ENCODE measurements at places on chromosomes 3 and 15.

GRCh38 chr3:168884353-168884903 lies 779.1 kb downstream of the MECOM start:
- DNase-seq = no peak

DNA sequence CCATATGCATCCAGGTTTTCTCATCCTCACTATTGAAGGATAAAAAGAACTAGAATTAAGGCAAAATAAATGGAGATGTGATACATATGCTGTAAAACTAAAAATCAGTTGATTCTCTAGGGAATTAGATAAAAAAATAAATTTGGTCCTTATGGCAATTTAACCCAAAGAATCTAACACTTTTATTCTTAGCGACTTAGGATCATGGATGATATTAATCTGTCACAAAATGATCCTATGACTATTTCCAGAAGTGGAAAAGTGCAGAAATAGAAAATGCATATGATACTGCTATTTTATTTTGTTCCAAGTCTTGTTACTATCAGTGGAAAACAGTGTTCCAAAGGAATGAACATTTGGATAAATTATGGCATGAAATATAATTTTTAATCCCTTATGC lies 746.3 kb downstream of the ROBO2 start:
- no peak for DNase-seq

DNA sequence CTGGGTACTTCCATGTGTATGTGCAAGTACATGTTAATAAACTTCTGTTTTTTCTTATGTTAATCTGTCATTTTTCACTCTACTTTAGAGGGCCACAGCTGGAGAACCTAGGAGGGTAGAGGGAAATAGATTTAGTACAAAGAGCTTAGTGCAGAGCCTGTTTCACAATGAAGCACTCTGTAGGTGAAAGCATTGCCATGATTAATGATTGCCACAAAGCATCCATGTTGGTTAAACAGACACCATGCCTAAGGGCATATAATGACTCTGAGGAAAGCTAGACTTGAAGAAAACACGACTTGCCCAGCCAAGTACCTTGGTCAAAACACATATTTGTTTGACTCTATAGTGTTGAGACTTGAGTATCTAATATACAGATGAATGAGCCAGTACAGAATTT lies 338.4 kb downstream of the FHIT start:
- DNase-seq = no peak

DNA sequence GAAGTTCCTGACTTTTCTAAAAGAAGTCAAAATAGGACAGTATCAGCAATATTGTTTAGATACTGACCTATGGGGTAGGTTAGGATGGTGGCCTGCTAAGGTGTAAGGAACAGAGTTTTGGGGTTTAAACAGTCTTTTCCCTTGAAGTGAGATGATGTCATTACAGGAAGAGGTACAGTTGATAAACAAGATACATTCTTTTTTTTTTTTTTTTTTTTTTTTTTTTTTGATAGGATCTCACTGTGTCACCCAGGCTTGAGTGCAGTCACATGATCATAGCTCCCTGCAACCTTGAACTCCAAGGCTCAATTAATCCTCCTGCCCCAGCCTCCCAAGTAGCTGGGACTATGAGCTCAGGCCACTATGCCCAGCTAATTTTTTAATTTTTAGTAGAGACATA lies 33.3 kb downstream of the SLC25A36 start:
- no peak for DNase-seq

- no peak for DNase-seq
Measured at GRCh38 chr3:122074621-122075265, 19.6 kb downstream of the CD86 start.

GRCh38 chr3:162224746-162225145 lies 728.1 kb downstream of the OTOL1 start:
- no peak for DNase-seq

DNA sequence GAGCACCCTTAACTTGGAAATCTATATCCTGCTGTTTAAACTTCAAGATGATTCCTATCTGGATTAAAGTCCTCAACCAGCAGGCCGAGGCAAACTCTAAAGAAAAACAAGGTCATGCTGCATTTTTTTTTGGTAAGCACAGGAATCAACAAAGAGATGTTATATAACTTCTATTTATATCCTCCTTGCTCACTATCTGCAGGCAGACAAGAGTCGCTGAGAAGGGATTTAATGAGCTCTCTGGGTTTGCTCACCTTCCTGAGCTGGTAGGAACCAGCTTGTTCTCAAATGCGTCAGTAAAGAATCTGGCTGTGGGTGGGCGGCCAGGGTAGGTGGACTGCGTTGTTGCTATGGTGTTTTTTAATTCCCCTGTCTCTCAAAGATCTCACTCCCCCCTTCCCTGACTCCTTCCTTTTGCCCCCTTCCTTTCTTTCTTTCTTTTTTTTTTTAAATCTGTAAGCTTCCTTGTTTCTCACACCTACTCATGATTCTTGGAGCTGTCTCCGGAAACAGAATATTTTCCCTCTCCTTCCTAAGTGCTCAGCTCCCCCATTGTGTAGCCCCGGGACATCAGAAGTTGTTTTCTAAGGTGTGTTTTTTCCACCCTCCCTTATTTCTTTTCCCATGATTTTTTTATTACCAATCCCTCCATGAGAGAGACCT lies 228.8 kb upstream of the BHLHE40 start:
- no peak for DNase-seq

DNA sequence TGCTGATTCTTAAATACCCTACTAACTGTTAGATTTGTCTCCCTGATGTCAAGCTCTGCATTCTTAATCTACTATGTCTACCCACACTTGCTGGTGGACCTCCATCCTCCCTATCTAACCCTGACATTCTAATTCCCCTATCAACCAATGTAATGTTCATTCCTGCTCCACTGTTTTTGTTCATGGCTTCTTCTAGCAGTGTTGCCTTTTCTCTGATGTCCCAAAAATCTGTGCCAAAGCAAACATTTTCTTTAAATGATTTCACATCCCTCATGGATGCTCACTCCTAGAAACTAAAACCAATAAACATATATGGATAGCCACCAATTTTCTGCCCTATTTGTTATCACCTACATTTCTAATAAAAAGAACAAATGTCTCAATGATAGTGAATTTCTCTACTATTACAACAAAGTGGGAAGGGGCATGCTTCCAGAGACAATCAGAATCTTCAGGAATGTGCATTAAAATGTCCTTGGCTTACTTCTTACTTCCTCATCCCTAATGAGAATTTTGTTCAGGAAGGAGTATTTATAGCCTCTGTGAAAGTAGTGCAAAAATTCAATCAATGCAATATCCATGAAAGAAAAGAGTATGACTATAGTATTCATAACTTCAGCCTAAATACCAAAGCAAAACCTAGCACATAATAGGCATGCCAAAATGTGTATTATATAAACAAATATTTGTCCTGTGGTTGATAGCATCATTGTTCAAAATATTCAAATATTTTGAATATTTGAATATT lies 273.3 kb downstream of the ZNF385D start:
- DNase-seq = no peak

DNA sequence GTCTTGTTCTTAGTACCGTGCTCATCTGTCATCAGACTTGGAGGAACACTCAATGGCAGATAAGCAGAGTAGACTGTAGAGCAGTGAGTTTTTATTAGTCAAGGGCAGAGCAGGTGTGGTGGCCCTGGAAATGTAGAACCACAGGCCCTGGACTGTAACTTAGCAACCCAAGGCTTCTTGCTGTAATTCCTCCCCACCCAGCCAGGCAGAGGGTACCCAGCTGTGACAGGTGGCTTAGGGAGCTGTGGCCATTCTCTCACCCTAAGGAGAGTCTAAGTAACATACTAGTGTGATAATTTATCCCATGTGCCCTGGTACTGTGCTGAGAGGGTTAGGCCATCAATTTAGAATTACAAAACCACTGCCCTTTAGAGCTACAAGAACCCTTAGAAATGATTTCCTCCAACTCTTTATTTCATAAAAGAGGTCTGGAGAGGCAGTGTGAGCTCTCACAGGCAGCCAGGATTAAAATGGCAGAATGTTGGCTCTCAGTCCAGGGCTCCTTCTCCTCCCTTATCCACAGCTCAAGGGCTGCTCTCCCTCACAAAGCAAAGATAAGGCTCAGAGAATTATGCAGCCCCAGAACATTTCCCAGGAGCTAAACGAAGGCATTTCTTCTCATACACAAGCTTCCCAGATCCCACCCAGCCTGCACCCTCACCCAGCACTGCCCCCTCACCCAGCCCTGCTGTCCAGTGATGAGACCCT lies 3.0 kb downstream of the POMGNT2 start:
- no peak for DNase-seq

- DNase-seq = no peak
Measured at GRCh38 chr3:177647341-177647740, 450.1 kb upstream of the TBL1XR1 start.

DNA sequence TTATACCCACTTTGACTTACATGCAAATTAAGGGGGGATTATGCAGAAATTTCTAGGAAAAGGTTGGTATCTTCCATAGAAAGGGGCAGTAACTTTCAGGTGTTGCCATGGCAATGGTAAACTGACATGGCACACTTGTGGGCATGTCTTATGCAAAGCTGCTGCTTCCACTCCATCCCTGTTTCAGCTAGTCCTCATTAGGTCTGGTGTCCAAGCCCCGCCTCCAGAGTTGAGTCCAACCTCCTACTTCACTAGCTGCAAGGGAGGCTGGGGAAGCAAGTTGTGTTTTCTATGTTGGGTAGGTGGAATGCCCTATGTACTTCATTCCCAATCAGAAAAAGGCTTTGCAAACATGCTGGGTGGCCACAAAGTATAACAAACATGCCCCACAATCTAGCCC lies 14.7 kb upstream of the KLHL40 start:
- DNase-seq = peak; percentile 45

GRCh38 chr3:181917027-181917426 lies 205.3 kb downstream of the SOX2 start:
- DNase-seq = no peak

GRCh38 chr15:29749365-29750086 lies 72.7 kb downstream of the TJP1 start:
- DNase-seq = no peak

DNA sequence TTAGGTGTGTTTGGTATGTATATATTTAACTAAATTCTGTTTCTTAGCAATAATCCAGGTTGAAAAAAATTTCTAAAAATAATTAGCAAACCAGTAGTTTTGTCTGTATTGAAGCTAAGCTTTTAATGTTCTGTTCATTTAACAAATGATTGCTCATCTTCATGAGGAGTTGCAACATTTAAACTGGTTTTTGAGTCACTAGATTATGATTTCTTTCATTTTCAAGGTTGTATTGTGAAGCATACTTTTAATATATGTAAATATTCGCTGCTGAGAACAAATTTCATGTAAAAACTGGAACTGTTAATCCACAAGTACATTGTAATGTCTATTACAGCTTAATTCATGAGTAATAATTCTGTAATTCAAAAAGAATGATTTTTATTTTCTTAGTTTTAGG lies 192.7 kb downstream of the MBNL1 start:
- DNase-seq = no peak

DNA sequence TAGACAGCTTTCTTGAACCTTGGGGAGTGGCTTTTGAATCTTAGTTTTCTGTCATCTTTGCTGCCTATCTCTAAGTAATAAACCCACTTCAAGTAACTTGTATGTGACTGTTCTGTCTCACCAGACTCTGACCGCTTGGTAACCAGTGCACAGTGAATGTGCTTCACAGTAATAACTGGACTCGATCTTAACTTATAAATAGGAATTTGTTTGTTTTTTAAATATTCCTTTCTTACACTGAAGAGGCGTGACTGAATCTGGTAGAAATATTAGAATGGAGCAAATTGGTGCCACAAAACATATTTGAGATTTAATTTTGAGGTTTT lies 318.0 kb downstream of the GBE1 start:
- DNase-seq = no peak

DNA sequence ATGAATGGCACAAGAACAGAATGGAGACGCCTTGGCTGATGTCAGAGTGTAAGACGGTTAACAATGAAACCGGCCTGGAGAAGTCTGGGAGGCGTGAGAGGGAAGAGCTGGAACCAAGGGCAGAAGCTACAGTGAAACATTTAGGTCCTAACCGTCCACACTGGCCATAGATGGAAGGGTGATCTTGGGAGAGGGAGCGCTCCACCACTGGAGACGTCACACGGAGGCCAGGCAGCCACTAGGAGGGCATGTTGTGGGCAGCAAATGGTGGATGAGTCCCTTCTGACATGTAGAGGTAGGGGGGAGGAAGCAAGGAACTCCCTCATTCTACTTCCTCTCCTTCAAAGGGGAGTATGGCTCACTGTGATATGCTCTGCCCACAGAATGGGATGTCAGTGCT lies 23.8 kb downstream of the FEM1B start:
- no peak for DNase-seq

DNA sequence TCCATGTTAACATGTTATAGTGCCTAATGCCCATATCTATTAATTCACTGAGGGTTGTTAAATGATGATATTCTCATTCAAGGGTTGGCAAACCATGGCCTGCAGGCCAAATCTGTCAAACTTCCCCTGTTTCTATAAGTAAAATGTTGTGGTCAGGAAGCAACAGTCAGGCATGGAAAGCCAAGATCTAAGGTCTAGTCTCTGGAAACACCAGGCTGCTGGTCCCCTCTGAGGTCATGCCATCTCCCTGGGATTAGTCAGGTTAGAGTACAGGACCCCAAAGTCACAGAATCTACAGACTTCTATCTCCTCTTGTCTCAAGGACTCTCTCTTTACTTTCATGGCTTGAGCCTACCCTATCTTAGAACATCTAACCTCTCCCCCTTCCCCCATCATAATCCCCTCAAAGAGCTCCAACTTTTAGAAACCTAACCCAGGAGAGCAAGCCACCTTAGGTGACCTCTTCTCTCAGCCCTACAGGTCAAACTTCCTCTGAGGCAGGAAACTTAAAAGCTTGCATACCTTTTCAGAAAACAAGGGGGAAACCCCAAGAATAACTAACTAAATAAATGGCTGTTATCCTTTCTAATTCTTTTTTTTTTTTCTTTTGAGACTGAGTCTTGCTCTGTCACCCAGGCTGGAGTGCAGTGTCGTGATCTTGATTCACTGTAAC lies 15.3 kb upstream of the HERC1 start:
- DNase-seq = no peak

DNA sequence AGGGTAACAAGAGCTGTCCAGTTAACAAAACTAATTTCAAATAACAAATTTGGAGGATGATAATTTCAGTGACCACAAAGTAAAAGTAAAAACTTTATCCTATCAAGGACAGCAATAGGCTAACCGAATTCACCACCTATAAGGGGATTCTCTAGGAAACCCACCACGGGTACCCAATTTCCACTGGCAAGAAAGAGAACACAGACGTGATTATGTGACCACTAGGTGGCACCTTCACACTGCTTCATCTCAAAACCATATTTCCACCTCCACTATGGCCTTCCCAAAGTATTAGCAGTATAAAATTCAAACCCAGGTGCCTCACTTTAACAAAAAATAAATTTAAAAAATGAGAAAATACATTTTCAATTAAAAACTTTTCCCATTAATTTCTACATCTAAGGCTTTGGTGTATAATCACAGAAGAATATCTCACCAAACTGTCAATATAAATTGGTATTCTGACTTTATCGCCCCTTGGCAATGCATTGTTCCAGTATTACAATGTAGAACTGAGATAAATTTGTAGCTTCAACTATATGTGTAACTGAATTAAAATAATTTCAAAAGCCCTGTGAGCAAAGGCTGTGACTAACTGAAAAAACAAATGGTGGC lies 96.5 kb downstream of the FSIP1 start:
- no peak for DNase-seq

All from lower leg skin (tissue), 4 donors.